ENCODE measurements at places on chromosomes 1 and 21.

DNA sequence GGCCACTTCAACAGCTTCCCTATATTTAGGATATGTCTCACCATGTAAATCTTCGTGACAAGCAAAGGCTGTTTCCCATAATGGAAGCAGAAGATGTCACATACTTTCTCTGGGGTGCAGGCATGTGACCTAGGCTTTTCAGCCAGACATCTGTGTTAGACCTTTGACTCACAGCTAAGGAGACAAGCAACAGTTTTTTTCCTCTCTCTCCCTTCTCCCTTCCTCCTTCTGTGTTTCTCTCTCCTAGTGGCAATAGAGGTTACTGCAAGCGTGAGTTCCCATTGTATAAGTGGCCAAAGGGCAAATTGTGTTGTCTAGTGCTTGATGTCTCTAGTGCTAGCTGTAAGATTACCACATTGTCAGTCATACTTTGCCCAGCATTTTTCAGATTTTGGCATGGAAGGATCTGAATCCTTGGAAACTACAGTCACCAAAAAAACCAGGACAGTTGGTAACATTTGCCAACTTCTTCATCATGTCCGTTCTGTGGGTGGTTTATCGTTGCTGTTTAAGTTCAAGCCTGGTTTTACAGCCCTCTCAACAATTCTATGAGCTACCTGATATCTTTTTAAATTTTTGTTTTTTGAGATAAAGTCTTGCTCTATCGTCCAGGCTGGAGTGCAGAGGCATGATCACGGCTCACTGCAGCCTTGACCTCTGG is 44.4 kb upstream of the RABGAP1L start:
- DNase-seq: peak; percentile 75

GRCh38 chr1:63739452-63739851 is 34.4 kb upstream of the ROR1 start:
- no peak for DNase-seq

- DNase-seq: no peak
Observed at GRCh38 chr1:11920239-11920903, 5.9 kb downstream of the KIAA2013 start.

- DNase-seq: no peak
Observed at GRCh38 chr21:14013056-14013603, 197.6 kb downstream of the LIPI start.

- no peak for DNase-seq
Observed at GRCh38 chr1:230909974-230910754, 41.8 kb upstream of the C1orf198 start.

GRCh38 chr1:109396871-109397580 is 692 bp downstream of the SORT1 start:
- DNase-seq: no peak

DNA sequence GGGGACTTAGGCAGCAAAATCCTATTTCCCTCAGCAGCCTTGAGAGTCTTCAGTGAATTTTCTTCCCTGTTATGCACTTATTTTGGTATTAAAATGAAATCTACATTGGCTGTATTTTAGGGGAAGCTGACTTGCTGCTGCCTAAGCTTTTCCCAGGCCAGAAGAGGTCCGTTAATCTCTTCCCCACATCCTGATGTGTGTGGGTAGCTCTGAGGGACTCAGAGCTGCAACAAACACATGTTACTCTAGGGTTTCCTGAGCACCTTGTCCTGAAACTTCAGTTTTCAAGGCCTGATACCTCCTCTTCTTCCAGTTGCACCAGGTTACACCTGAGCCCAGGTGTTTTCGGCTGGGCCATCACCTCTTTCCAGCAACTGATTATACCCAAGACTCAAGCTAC is 51.5 kb downstream of the SYT6 start:
- no peak for DNase-seq

DNA sequence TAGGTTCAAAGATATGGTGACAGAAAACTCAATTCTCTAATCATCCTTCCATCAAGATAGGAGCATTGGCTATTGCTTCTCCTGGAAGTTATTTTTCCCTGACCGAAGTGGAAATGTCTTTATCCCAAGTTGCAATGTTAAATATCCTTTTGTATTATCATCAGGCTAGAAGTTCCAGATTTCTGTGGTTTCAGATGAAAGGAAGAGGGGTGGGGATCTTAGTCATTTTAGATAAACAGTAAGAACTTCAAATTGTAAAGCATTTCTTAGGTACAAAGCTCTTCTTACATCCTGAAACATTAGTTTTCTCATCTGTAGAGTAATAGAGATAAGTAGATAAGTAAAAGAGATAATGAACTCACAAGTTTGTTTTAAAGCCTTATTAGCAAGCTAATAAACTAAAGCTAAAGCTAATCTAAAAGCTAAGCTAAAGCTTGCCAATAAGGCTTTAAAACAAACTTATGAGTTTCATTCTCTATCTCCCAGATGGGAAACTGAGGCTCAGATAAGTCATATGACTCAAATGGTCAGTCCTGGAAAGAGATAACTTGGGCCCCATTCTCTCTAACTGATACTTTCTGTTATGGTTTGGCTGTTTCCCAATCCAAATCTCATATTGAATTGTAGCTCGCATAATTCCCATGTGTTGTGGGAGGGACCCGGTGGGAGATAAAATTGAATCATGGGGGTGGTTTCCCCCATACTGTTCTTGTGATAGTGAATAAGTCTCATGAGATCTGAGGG is 99.2 kb upstream of the KCNK2 start:
- no peak for DNase-seq

DNA sequence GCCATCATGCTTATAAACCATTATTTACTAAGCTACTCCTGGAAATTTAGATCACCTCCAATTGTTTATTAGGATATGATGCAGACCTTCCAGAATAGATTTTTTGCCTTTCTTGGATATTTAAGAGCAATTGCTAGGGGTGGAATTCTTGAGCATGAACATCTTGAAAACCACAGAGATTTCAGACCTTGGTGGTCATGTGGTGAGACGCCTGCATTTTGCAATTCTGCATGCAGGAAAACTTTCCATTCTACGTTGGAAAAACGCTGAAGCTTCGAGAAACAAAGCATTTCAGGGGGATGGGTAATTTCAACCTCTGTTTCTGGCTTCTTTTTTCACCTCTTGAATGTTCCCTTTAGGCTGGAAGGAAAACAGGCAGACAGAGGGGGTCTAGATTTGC is 596.3 kb downstream of the KIF26B start:
- DNase-seq: no peak

DNA sequence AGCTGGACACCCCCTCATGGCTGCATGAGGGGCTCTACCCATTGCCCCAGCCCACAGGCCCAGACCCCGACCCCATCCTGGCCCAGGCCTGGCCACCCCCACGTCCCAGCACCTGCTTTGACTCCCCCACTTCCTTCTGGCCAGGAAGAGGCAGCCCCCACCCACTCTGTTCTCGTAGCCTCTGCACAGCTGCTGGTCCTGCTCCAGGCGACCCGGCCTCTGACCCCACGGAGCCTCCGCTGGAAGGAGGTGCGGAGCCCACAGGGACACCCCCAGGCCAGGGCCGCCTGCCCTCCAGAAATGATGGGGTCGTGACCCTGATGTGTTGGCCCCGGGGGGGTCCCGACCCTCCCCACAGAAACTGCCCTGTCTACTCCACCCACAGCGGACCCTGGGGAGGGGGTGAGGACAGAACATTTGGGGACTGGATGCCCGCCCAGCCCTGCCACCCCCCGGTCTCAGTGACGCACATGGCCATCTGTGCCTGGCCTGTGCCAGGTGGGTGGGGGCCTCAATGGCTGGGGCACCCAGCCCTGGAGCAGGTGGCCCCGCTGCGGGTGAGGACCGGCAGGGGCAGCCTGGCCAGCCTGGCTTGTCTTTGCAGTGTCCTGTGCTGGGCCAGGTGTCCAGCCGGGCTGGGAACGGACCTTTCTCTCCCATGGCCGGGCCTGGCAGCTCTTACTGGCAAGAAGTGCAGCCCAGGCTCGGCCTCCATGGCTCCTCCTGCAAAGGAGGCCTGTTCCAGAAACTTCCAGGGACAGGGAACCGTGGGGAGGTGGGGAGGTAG is 78.6 kb downstream of the MORN1 start:
- DNase-seq: no peak

- no peak for DNase-seq
Observed at GRCh38 chr1:156748670-156749418, 2.6 kb downstream of the HDGF start.

DNA sequence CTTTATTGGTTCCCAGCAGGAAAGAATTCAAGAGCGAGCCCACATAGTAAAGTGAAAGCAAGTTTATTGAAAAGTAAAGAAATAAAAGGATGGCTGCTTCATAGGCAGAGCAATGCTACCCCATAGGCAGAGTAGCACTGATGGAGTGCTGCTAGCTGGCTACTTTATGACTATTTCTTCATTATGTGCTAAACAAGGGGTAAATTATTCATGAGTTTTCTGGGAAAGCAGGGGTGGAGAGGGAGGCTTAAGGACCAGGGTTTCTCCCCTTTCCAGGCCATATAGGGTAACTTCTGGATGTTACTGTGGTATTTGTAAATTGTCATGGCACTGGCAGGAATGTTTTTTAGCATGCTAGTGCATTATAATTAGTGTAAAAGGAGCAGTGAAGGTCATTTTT is 1271.4 kb downstream of the KCNT2 start:
- DNase-seq: no peak

- DNase-seq: no peak
Observed at GRCh38 chr1:16137890-16138467, 17.9 kb downstream of the EPHA2 start.

- DNase-seq: no peak
Observed at GRCh38 chr1:44947774-44948311, 38.6 kb downstream of the EIF2B3 start.

Data from neural progenitor cell (in vitro differentiated cells).